Activated naive CD8-positive, alpha-beta T cell treated with anti-CD3 and anti-CD28 coated beads for 36 hours (primary cell): ENCODE measurements at places on chromosomes 12 and 14. TPM values are rescaled to one million over a fixed set of nuclear protein-coding genes. Genes with fewer than 3 reads are reported as not detected.

DNA sequence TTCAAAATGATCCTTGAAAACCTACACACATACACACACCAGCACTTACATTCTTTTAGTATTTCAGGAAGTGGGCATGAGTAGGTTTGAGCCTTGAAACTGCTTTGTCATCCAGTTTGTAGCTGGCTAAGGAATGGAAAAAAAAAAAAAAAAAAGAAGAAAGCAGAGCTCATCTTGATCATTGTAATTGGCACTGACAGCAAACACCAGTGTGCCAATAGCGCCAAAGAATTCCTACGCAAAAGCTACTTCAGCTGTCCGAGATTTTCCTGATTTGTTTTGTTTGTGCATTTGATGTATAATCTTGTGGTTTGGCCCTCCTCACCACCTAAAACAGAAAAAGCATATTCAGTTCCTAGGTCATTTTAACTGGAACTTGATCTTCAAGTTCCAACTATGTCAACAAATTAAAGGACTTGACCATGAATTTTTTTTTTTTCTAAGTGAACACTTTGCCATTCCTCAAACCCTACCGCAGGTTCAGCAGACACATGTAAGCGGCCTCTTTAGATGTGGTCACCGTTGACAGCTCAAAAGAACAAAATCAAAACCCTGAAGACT, 57.3 kb downstream of the FLRT2 start:
- no peaks in the 10 kb centered on the region for H3K36me3 ChIP-seq
- peaks cover 21% of the 10 kb centered on the region for H3K27me3 ChIP-seq
- DNase-seq = no peak
- H3K4me3 ChIP-seq = no peak overlapping the region

DNA sequence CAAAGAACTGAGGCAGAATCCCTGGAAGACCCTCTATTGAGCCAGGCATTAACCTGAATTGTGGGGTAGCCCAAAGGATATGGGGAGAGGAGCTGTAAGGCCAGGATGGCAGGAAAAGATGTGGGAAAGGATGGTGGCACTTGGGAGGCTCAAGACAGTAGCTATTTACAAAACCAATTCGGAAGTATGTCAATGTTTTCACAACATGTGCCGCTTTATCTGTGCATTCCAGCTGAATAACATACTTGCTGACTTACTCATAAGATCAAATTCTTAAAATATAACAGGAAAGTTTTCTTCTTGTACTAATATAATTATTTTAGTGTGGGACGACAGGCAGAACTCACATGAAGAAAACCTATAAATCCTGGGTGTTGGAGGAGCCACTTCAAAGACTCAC, 10.6 kb downstream of the BBS10 start:
- no peak overlapping the region for H3K4me3 ChIP-seq
- H3K4me1 ChIP-seq = no peaks in the 10 kb centered on the region
- H3K27me3 ChIP-seq = no peaks in the 10 kb centered on the region
- H3K36me3 ChIP-seq = no peaks in the 10 kb centered on the region
- H3K27ac ChIP-seq = no peak overlapping the region
- no peak for DNase-seq

DNA sequence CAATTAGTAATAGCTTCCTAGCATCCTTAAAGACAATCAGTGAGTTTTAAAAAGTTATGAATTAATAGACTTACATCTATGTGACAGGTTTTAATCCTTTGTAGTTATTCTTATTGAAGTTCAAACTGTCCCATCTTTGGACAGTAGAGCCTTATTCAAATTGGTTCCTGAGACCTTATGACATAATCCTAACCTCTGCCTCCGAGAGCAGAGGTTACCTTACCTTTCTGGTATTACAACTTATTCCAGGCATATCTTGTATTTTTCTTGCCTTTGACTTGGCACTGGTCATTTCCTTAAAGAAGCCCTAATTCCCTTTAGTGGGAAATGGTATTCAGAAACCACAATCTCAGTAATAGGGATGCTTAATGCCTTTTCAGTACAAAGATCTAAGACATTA, 21.8 kb downstream of the BTBD7 start:
- H3K4me3 ChIP-seq = no peak overlapping the region
- H3K27me3 ChIP-seq = no peaks in the 10 kb centered on the region
- no peak overlapping the region for H3K27ac ChIP-seq
- peaks cover 4% of the 10 kb centered on the region for H3K36me3 ChIP-seq
- H3K4me1 ChIP-seq = peaks cover 33% of the 10 kb centered on the region

GRCh38 chr12:67386869-67387565, 117.9 kb downstream of the CAND1 start:
- H3K36me3 ChIP-seq = no peaks in the 10 kb centered on the region
- H3K27me3 ChIP-seq = no peaks in the 10 kb centered on the region

Gene KIAA0586
- 25.1 TPM for total RNA-seq

- H3K27ac ChIP-seq = no peak overlapping the region
- H3K4me1 ChIP-seq = no peaks in the 10 kb centered on the region
- H3K27me3 ChIP-seq = peaks cover 32% of the 10 kb centered on the region
Observed at GRCh38 chr12:109289004-109289403, 20.1 kb downstream of the FOXN4 start.

Gene POU6F1
- total RNA-seq = 6.9 TPM

Gene ART4
- not detected for total RNA-seq

GRCh38 chr12:99049774-99050173, 404.7 kb downstream of the APAF1 start:
- H3K36me3 ChIP-seq = no peaks in the 10 kb centered on the region
- no peak overlapping the region for H3K4me3 ChIP-seq
- no peaks in the 10 kb centered on the region for H3K27me3 ChIP-seq
- H3K27ac ChIP-seq = no peak overlapping the region

Gene APOF
- not detected for total RNA-seq

DNA sequence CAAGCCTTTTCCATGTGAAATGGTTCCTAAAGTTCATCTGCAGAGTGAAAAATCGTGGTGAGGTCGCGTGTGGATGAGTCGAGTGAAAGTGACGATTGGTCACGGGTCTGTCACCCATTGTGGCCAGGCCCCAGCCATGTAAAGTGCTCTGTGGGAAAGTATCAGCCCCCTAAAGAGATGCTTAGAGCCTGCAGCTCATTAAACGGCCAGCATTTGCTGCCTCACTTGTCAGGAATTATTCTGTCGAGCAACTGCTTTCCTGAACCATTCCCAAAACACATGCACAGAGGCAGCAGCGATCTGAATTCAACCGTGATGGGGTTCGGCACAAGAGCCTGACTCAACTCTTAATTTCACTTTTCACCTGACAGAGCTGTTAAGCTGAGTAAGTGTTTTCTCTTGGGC, 16.0 kb downstream of the DBX2 start:
- H3K4me1 ChIP-seq = no peaks in the 10 kb centered on the region
- H3K36me3 ChIP-seq = no peaks in the 10 kb centered on the region
- no peak overlapping the region for H3K4me3 ChIP-seq
- no peak for DNase-seq
- no peak overlapping the region for H3K27ac ChIP-seq

GRCh38 chr14:27386391-27386790, 788.6 kb upstream of the NOVA1 start:
- no peak overlapping the region for H3K4me3 ChIP-seq
- no peaks in the 10 kb centered on the region for H3K27me3 ChIP-seq
- H3K27ac ChIP-seq = no peak overlapping the region
- no peaks in the 10 kb centered on the region for H3K36me3 ChIP-seq
- no peaks in the 10 kb centered on the region for H3K4me1 ChIP-seq
- DNase-seq = no peak
